GM13976 (cell line): ENCODE measurements at places on chromosomes 13 and 19.

DNA sequence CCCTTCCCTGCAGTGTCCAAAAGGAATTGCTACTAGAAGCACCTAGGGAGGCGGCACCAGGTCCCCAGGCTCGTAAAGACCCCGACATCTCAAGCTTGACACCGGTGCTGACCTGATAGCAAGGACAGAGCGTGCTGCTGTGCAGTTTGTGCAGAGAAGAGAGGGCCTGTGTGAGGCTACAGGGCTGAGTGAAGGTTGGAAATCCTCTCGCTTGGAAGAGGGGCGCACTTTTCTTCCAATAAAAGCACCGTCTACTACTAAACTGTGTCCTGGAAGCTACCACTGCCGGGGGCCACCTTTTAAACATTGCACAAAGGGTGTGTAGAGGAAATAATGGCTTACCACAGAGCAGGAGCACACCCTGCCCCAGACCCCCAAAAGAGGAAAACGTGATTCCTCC is 11.0 kb downstream of the TMEM272 start:
- no peak for DNase-seq

GRCh38 chr13:113155201-113155600 is 3.2 kb upstream of the PROZ start:
- no peak for DNase-seq

- no peak for DNase-seq
These were observed 79.5 kb upstream of the SERP2 start for GRCh38 chr13:44293908-44294735.

DNA sequence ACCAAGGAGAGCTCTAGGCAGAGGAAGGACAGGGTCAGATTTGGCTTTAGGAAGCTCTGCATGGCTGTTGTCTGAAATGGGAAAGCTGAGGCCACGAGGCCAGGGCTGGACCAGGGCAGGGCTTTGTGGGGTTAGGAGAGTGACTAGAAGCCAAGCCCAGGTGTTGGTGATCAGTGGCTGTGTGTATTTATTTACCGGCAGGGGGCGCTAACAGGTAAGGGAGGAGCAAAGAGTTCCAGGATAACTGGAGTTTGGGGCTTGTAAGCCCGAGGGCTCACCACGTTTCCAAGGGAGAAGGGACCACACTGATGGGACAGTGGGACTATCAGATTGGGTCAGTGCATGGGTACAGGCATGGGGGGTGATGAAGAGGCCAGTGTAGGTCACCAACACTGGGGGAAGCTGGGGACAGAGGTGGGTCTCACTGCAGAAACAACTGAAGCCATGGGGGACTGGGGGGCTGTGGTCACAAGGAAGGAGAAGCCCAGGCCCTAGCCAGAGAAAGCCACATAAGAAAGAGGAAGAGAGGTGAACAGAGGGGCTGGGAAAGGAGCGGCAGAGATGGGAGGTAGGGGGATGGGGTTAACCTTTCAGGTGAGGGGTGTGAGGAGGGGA is 3.9 kb downstream of the TMEM147 start:
- peak; percentile 83 for DNase-seq

GRCh38 chr19:16756649-16757048 is 37.0 kb downstream of the NWD1 start:
- no peak for DNase-seq

GRCh38 chr19:53004242-53004641 is 9.5 kb upstream of the ERVV-1 start:
- DNase-seq: no peak

GRCh38 chr19:13850910-13851733 is 25.8 kb upstream of the NANOS3 start:
- no peak for DNase-seq

GRCh38 chr19:10654610-10655456 is 687 bp downstream of the ILF3 start:
- DNase-seq: peak; percentile 89

DNA sequence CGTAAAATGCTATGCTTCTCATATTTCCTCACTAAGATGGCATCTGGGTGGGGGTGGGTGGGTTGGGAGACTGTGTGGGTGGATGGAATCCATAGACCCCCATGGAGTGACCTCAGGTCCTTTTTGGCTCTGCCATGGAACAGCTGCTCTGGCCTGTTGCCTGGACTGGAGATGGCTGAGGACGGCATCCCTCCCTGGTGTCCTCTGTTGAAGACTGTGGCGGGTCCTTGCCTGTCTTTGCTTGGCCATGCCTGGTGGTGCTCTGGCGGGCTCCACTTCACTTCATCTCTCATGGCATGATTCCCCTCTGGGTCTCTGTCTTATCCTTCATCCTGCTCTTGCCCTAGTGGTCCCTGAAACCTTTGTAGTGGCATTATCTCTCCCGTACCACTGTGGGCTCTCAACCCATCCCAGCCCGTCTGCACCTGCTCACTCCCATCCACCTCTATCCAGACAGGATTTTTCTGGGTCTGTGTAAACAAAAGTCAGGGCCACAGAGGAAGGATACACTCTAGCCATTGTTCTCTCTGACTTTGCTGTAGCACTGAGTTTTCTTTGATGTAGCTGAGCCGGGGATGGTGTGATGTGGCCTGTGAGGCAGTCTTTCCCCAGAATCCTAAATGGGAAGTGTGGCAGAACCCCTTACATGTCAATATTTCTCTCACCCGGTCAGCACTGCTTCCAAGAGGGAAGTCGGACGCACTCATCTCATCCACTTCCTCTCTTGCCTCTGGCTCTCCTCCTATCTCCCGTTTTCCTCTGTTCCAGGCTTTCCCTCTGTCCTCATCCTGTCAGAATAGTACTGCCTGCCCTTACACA is 36.1 kb downstream of the WDFY2 start:
- DNase-seq: no peak

GRCh38 chr13:36313047-36313969 is 15.7 kb upstream of the CCDC169 start:
- no peak for DNase-seq

DNA sequence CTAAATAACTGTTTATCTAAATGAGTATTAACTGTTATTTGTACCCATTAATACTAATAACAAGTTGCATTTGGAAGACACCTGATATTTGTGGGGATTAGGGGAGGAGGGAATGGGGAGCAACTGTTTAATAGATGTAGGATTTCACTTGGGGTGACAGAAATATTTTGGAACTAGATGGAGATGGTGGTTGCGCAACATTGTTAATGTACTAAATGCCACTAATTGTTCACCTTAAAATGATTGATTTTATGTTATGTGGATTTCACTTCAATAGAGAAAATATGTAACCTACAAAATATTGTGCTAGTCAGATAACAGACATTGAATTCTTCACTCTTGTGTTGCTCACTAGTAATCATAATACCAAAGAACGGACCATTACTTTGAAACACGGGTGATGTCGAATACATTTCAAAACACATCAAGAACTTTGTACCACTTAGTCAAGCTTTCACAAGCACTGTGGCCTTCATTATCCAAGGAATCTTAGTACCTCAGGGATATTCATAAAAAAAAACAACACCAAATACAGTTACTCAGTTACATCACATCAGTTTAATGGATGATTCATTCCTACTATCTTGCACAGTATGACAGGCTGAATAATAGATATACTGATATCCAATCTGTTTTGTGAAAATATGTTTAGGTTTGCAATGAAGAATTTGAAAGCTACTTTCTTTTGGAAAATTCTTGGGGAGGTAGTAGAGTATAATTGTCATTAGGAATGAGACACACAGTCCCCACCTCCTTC is 721.8 kb downstream of the PCDH9 start:
- DNase-seq: no peak

DNA sequence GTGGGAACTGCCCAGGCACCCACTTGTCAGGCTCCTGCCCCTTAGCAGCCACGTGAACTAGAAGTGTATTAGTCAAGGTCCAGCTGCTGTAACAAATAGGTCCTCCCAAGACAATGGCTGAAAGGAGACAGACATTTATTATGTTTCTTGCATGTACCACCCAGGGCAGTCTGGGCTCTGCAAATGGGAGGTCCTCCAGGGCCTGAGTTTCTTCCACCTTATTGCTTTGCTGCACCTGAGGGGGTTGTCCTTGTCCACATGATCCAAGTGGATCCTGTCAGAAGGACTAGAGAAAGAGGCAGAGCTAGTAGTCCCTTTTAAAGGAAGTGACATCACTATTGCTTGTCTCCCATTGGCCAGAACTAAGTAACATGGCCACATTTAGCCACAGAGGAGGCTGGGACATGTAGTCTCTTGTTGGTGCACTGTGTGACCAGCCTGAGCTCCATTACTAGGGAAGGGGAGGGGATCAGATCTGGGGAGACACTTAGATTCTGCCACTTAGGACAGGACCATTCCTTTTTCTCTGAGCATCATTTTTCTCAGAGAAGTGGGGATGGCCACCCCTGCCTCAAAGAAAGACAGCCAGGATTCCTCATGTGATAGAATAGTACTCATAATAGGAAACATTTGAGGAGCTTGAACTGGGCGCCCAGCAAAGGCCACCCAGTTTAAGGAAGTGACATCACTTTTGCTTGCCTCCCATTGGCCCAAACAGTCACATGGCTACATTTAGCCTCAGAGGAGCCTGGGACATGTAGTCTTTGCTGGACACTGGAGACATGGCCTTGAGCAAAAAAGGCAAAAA is 15.1 kb downstream of the CC2D1A start:
- DNase-seq: peak; percentile 68

GRCh38 chr19:1860042-1860775 is 3.2 kb downstream of the KLF16 start:
- no peak for DNase-seq

GRCh38 chr13:33139780-33140535 is 123.7 kb downstream of the KL start:
- DNase-seq: no peak

DNA sequence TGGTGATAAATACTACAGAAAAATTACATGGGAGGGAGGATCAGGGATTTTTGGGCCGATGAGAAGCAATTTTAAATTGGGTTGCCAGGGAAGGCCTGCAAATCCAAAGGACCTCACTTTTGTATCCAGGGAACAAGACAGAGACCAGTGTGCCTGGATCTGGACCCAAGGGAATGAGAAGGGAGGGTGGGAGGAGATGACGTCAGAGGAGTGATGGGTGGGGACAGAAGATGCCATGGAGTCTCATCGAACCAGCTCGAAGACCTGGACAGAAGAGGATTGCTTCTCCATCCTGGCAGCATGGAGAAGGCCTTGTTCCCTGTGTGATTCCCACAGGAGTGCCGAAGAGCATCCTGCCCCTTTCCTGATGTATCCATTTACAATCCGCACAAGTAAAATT is 68.9 kb downstream of the ITGBL1 start:
- no peak for DNase-seq
